ENCODE measurements at places on chromosomes 2 and 18.

DNA sequence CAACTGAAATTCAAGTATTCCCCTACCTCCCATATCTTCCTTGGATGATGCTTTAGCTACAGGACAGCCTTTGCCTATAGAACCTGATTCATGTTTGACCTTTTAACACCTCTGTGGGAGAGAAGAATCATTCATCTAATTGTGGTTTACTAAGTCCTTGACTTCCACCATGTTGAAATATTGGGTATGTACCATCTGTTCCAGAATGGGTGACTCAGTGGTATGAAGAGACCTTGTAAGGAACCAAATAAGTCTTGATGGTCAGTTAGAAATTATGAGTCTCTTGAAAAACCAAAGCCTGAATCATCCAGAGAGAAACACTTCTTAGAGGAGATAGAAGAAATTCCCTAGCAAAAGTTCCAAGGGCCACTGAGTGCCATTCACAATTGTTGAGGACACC is 27.5 kb downstream of the STAMBP start:
- DNase-seq = peak; percentile 91

DNA sequence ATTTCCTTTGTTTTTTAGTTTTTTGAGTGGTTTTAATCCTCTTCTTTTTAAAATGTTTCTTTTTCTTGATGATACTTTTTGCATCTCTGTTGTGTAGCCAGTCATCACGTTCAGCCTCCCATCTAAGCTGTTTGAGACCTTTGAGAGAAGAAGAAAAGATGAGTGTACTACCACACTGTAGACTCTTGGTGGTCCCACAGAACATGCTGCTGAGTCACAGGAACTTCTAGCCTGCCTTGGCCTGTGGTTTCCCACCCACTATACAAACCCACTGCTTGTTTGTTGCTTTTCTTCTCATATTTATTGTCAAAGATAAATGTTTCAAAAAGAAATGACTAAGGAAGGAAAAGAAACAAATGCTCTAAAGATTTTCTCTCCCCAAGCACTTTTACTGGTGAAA is 5.5 kb downstream of the CEBPZOS start:
- DNase-seq = no peak

- DNase-seq = no peak
These were observed 284.7 kb downstream of the CYP26B1 start for GRCh38 chr2:71862921-71863320.

- DNase-seq = no peak
These were observed 692.1 kb upstream of the CELF4 start for GRCh38 chr18:38257661-38258060.

DNA sequence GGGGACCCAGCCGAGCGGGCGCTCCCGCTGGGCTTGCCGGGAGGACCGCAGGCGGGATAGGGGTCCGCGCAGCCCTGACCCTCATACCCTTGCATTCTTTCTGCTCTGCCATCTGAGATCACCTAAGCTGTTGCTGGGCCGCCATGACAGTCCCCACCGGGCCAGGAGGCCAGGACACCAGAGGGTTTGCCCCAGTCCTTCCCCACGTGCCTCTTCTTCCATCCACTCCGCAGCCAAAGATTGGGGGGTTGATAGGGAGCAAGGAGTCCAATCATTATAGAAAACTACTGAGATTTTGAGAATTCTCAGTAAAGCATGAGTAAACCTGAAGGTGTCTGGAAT is 453 bp upstream of the GRB14 start:
- DNase-seq = no peak

Measured in GM23248 (cell line).